ENCODE measurements at places on chromosomes 3 and 15. TPM values are rescaled to one million over a fixed set of nuclear protein-coding genes. Genes with fewer than 3 reads are reported as not detected.

DNA sequence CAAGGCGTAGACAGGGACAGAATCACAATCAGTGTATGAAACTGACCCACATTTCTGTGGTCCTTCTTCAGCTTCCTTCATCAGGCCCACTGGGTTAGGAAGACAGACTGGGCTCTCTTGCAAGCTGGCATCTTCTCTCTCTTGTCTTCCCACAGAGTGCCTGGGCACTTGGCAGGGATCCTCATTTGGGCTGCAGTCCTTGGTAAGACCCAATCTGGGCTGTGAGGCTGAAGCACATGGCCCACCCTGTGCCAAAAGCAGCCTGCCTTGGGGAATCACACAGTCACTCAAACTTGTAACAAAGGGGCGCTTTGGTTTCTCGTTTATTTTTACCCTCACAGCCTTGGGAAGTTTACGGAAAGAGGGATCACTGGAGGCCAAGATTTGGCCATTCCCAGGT, 8.2 kb upstream of the EPHB3 start:
- H3K4me1 ChIP-seq: no peaks in the 10 kb centered on the region
- H3K4me3 ChIP-seq: no peak overlapping the region
- no peaks in the 10 kb centered on the region for H3K27me3 ChIP-seq

- DNase-seq: no peak
- H3K36me3 ChIP-seq: no peaks in the 10 kb centered on the region
- H3K4me1 ChIP-seq: no peaks in the 10 kb centered on the region
- H3K4me3 ChIP-seq: no peak overlapping the region
Measured at GRCh38 chr3:66073464-66074141, 34.9 kb upstream of the MAGI1 start.

DNA sequence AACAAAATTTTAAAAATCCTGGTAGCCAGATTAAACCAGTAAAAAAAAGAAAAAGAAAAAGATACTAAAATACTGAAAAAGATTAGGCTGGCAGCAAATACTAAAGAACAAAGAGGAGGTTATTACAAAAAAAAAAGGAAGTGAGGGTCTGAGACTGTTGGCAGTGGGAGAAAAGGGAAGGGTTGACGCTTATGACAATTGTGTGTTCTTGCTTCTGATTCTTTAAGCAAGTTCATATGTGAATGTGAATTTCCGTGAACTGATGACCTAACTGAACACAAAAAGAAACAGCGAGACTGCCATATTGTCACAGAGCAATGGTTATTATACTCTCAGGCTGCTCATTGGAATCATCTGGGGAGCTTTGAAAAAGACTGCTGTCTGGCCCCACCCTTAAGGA, 56.5 kb downstream of the ATP13A4 start:
- no peak overlapping the region for H3K27ac ChIP-seq
- H3K27me3 ChIP-seq: no peaks in the 10 kb centered on the region
- H3K4me1 ChIP-seq: no peaks in the 10 kb centered on the region
- no peak overlapping the region for H3K4me3 ChIP-seq
- H3K36me3 ChIP-seq: no peaks in the 10 kb centered on the region
- no peak for DNase-seq

DNA sequence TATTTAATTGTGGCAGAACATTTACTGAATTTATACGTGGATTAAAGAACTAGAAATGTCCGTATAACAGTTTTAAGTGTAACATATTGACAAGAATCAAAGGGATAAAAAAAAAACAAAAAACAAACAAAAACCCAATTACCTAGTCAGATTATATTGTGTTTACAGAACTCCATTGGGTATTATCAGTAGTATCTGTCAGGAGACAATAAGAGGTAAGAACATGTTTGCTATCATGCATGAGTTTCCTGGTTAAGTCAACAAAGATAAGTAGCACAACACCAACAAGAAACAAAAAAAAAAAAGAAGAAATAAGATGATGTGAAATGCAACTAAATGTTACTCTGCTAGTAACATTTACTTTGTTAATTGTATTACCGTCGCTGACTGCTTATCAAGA, 570.6 kb downstream of the ZBBX start:
- H3K4me1 ChIP-seq: no peaks in the 10 kb centered on the region
- no peak for DNase-seq
- H3K27ac ChIP-seq: no peak overlapping the region
- H3K27me3 ChIP-seq: no peaks in the 10 kb centered on the region

DNA sequence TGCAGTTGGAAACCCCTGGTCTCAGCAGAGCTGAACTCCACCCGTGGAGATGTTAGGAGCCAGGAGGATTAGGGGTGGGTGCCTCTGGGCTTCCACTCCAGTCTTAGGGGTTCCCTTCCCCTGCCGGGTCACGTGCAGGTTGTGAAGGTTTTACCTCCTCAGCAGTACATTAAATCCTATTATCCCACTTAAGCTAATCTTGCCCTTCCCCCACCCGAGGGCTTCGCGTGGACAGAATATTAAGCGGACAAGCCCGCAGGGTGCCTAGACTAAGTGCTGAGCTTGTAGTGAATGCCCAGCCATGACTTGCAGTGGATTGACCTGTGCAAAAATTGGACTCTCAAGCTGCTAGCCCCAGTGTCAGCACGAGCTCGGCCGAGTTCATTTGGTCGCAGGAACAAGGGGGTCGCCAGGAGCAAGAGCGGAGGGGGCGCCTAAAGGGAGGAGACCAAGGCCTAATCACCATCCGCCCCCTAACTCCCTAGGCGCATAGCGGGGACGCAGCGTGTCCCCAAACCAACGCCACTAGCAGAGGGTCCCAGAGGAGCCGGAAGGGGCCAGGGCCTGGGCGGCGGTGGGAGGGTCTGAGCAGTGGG, 498 bp upstream of the SEMA4B start:
- H3K4me1 ChIP-seq: peaks cover 5% of the 10 kb centered on the region
- H3K27ac ChIP-seq: peak overlapping the region; percentile 72
- H3K36me3 ChIP-seq: no peaks in the 10 kb centered on the region
- H3K27me3 ChIP-seq: no peaks in the 10 kb centered on the region
- peak overlapping the region; percentile 43 for H3K4me3 ChIP-seq

- no peaks in the 10 kb centered on the region for H3K27me3 ChIP-seq
- H3K36me3 ChIP-seq: no peaks in the 10 kb centered on the region
- no peak overlapping the region for H3K4me3 ChIP-seq
- no peak overlapping the region for H3K27ac ChIP-seq
- DNase-seq: no peak
Measured at GRCh38 chr15:31280046-31280830, 46.4 kb upstream of the KLF13 start.

GRCh38 chr15:58066042-58066867, 744 bp upstream of the ALDH1A2 start:
- H3K4me3 ChIP-seq: peak overlapping the region; percentile 60
- peak; percentile 68 for DNase-seq
- H3K27ac ChIP-seq: peak overlapping the region; percentile 96
- no peaks in the 10 kb centered on the region for H3K27me3 ChIP-seq

DNA sequence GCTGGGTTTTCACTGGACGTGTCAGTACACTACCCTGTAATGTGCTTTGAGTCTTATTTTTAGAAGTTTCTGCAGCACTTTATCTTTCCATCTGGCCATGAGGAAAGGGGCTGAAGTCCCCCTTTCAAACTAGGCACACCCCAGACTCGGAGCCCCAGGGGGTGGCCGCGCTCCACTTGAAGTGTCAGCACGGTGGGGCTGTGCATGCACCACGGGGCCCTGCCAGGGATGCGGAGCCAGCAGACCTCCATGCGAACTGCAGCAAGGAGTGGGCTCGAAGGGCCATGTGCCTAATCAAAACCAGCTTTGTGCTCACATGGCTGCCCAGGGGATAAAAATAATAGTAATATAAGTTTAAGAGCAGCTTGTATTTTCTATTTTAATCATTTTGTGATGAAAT, 100.9 kb upstream of the HACD2 start:
- no peak overlapping the region for H3K4me3 ChIP-seq
- peak overlapping the region; percentile 90 for H3K27ac ChIP-seq
- peaks cover 48% of the 10 kb centered on the region for H3K4me1 ChIP-seq
- no peak for DNase-seq
- no peaks in the 10 kb centered on the region for H3K27me3 ChIP-seq
- H3K36me3 ChIP-seq: no peaks in the 10 kb centered on the region

DNA sequence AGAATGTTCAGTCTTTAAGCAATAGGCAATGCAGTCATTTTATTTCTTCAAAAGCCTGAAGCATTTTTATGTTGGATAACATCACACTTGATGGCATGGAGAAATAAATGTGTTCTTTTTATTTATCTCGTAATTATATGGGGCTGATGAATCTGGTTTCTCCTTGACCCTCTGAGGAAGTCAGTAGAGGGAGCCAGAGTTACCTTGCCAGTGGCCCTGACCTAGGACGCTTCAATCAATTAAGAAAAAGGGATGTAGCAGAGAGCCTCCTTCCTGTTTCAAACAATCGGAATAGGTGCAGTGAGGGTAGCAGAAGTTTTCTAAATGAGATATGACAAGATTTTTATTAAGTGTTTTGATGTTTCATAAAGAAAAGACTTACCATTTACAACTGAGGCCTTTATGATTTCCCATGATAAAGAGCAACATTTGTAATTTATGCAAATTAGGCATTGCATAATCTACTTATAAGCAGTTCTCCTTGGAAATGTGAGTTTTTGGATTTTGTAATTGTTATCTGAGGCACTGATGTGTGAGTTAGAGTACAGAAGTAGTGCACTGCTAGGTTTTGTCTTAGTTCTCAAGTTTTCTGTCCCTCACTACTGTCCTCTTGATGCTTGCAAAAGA, 129.1 kb downstream of the RAP2B start:
- H3K27me3 ChIP-seq: no peaks in the 10 kb centered on the region
- no peak overlapping the region for H3K4me3 ChIP-seq
- no peak for DNase-seq
- no peak overlapping the region for H3K27ac ChIP-seq
- no peaks in the 10 kb centered on the region for H3K4me1 ChIP-seq

DNA sequence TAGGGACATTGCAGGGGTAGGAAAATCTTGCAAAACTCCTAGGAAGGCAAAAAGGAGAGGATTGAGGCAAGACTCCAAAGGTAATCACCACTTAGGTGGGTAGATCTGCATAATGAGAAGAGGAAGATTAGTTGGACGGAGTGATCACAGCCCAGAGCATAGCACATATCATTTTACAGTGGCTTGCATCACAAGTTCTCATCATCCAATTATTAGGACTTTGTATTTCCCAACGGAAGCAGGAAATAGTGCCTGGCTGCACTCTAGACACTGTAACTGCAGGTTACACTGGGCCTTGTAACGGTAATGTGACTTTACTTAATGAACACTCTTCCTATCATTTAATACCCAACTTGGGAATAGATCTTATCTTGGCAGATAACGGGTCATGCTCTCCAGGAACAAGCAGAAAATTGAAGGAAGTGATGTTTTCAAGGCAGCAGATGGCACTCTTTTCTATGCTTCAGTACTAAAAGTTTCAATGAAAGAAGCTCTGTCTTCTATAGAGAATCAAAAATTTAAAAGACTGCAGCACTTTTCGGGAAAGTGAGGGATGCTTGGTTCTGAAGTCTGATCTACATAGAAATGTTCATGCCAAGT, 101.9 kb upstream of the KCNMB2 start:
- DNase-seq: no peak
- H3K27me3 ChIP-seq: no peaks in the 10 kb centered on the region
- no peak overlapping the region for H3K4me3 ChIP-seq

SLC28A2 gene
- total RNA-seq: not detected

C3orf70 gene
- total RNA-seq: 24.4 TPM

MESP2 gene
- not detected for total RNA-seq

GOLGA6L7 gene
- not detected for total RNA-seq
